ENCODE measurements at places on chromosomes 13 and 19. TPM values are rescaled to one million over a fixed set of nuclear protein-coding genes. Genes with fewer than 3 reads are reported as not detected.

ZNF181 gene
- total RNA-seq = 18.6 TPM

KIR2DL1 gene
- total RNA-seq = not detected

ZNF253 gene
- 7.0 TPM for total RNA-seq

GRK1 gene
- not detected for total RNA-seq

ZNF573 gene
- 9.5 TPM for total RNA-seq

DNAAF3 gene
- total RNA-seq = 0.52 TPM

AKT1S1 gene
- total RNA-seq = 24.3 TPM
